Stimulated activated CD4-positive, alpha-beta T cell treated with anti-CD3 and anti-CD28 coated beads, Interleukin-12 subunit alpha, Interleukin-12 subunit beta, amount 100 ng/mL, for 24 hours (primary cell): ENCODE measurements at places on chromosomes 6 and 20.

DNA sequence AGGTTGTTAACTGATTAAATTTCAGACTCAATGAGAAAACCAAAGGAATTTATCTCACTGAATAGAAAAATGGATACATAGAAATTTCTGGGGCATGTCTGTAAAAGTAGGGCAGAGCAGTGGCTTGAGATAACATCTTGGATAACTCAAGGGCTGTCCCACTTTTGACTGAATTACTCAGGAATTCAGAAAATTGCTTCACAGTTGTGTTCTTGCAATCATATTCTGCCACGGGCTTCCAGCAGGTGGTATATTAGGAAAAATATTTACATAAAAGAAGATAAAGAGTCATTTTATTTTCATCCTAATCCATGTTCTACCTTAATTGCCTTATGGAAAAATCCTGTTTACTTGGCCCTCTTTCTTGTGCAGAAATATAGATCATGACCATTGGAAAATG lies 156.4 kb upstream of the AKIRIN2 start:
- no peak for DNase-seq

- DNase-seq, result no peak
Observed at GRCh38 chr20:15658295-15658694, 915.0 kb downstream of the KIF16B start.

DNA sequence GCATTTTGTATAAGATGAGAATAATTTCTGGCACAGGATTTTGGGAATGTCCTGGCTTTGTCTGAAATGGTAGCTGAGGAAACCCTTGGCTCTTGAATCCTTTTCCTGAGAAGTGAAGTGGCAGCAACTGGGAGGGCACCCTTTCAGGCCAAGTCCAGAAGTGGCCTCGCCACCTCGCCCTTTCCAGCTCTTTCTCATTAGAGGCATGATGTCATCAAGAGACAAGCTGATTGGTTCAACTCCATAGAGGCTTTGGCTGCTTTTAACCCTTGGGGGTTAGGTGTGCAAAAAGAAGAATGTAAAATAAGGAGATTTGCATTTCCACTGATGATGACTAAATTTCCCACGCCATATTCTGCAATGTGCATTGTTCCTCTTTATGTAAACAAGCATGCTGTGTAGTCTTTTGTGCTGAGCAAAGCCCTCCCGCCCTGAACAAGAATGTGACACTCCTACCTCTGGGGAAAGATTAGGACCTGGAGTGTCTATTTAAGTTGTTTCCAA lies 116.5 kb downstream of the TCP11 start:
- no peak for DNase-seq

DNA sequence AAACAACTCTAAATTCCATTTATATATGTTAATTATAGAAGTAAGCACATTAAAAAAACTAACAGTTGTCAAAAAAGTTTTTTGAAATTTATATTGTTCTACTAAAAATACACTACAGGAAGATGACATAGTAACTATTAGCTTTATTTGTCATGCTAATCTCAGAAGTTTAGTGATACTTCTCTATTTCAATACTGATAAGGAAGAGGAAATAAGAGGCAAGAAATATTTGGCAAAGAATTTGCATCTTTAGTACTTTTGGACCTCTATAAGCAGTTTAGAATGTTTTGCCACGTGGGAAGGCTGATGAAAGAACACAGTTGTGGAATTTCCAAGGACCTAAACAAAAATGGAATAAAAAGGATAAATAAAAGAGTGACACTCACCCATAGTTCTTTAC lies 12.6 kb downstream of the IFNGR1 start:
- no peak for DNase-seq

DNA sequence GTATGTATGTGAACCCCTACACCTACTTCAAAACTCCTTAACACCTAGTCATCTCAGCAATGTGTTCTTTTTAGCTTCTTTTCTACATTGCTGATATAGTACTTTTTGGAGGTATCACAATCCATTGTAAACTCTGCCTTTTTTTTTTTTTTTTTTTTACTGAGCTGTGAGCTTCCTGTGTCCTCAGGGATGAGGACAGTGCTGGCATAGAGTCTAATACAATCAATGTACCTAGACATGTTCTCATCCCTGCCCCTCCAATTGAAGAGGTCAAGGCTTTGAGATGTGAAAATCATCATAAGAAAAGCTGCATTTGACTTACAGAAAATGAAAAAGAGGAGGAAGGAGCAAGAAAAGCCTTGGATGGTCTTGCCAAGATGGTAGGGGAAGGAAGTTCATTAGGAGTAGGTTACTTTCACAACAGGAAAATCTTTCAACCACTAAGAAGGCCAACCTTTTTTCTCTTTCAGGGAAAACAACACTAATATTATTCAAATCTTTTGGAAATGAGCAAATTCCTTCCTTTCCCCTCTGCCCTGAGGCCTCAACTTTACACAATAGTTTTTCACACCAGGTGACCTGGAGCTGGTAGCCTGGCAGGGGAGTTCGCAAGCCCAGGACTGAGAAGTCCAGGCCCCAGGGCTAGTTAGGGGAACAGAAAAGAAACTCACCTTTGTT lies 2.8 kb upstream of the JARID2 start:
- no peak for DNase-seq

- DNase-seq, result no peak
Observed at GRCh38 chr20:23193801-23194384, 107.8 kb upstream of the CD93 start.

- no peak for DNase-seq
Observed at GRCh38 chr6:46293641-46294316, 123.0 kb upstream of the ENPP5 start.

DNA sequence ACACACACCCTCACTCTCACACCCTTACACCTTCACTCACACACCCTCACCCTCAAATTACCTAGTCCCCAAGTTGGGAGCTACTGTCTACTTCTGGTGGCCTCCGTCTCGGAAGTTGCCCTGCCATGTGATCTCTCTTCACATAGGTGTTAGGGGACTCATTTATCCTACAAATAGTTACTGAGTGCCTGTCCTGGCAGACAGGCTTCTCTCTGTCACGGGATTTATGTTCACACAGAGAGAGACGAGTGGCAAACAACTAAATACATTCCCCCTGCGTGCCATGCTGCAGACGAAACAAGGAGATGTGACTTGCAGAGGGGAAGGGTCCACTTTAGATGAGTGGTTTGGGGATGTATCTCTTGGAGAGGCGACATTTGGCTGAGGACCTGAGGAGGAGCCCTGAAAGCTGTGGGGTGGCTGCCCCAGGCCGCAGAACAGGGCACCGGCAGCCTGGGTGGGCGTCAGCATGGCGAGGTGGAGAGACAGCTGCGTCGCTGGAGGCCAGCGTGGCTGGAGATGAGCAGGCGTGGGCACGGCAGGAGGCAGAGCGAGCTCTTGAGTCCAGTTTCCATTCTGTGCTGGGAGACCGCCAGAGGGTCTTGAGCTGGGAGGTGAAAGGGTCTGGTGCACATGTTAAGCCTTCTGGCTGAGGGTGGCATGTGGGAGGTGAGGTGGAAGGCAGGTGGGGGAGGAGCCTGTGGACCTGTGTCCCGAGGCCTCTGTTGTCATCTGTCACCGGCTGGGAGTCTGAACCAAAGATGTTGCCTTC lies 17.2 kb downstream of the DYNLT1 start:
- no peak for DNase-seq

- no peak for DNase-seq
Observed at GRCh38 chr20:1154691-1155090, 30.1 kb downstream of the TMEM74B start.

- DNase-seq, result no peak
Observed at GRCh38 chr6:106146852-106147351, 60.8 kb downstream of the PRDM1 start.

DNA sequence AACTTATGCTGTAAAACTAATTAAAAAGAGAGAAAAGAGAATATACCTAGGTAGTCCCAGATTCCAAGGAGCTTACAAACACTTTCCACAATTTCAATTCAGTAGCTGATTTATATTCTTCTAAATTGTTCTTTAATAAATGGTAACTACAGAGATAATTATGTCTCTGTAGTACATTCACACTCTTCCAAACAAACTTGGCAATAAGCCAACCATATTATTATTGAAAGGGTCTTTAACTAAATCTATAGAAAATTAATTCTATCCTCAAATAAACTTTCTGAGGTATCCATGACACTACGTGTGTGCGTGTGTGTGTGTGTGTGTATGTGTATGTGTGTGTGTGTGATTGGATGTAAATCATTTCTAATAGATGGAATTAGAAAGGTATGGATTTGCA lies 217.4 kb upstream of the EYS start:
- no peak for DNase-seq

GRCh38 chr6:115456848-115457247 lies 603.8 kb downstream of the FRK start:
- DNase-seq, result no peak

DNA sequence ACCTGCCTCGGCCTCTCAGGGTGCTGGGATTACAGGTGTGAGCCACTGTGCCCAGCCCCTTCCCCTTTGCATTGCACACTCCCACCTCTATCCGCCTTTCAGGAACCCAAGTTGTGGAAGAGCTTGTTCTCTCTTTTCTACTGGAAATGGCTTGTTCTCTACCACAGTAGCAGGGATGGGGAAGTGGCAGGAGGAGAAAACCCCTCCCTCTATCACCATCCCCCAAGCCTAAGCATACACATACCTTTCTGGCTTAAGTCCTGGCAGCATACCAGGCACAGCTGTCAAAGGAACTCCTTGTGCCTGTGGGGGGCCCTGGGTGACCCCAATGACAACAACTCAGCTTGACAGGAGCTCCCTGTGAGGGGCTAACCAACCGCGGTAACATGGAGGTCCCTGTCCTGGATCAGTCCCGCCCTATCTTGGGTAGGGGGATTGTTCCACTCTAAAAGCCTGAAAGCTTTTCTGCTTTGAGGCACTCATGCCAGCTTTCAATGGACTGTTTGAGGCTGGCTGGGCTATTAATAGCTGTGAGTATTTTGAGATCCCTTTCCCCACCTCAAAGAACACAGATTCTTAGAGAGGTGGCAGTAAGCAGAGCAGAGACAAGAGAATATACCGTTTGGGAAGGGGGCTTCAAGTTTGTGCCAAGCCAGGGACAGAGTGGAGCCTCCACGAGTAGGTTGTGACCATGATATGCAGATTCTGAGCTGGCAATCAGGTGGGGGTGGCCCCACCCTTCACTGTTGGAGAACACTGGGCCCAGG lies 2.3 kb downstream of the KLHDC3 start:
- no peak for DNase-seq

- DNase-seq, result no peak
Observed at GRCh38 chr6:79717989-79718388, 86.9 kb downstream of the SH3BGRL2 start.

DNA sequence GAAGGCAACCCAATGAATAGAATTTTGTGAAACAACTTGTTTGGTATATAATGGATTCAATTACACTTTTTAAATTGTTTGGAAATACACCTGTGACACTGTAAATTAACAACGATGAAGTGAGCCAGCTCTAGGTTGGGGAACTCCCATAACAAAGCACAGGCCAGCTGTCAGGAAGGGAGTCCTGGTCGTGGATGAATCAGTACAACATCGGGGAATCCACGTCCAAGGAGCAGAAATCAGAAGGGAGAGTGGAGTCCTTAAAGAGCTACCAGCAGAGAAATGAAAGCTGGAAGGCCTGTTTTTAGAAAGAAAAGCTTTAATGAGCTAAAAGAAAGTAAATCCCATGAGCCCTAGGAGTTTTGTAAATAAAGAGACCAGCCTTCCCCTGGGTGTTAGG lies 223.1 kb upstream of the SLC35B3 start:
- no peak for DNase-seq

- peak; percentile 15 for DNase-seq
Observed at GRCh38 chr6:39892490-39893129, 41.7 kb downstream of the MOCS1 start.
